ENCODE measurements at places on chromosomes 3 and 15.

GRCh38 chr3:162354356-162354755 is 857.7 kb downstream of the OTOL1 start:
- no peaks in the 10 kb centered on the region for H3K36me3 ChIP-seq
- no peak overlapping the region for H3K4me3 ChIP-seq
- no peak for DNase-seq
- no peaks in the 10 kb centered on the region for H3K27me3 ChIP-seq
- H3K27ac ChIP-seq = no peak overlapping the region

- peak overlapping the region; percentile 35 for H3K27ac ChIP-seq
- no peaks in the 10 kb centered on the region for H3K36me3 ChIP-seq
- peaks cover 4% of the 10 kb centered on the region for H3K4me1 ChIP-seq
- no peaks in the 10 kb centered on the region for H3K27me3 ChIP-seq
- no peak overlapping the region for H3K4me3 ChIP-seq
Measured at GRCh38 chr15:56040081-56041035, 46.9 kb upstream of the NEDD4 start.

- H3K4me1 ChIP-seq = no peaks in the 10 kb centered on the region
- H3K27me3 ChIP-seq = no peaks in the 10 kb centered on the region
- no peaks in the 10 kb centered on the region for H3K36me3 ChIP-seq
- no peak for DNase-seq
Measured at GRCh38 chr3:119649761-119650160, 10.6 kb downstream of the POPDC2 start.

DNA sequence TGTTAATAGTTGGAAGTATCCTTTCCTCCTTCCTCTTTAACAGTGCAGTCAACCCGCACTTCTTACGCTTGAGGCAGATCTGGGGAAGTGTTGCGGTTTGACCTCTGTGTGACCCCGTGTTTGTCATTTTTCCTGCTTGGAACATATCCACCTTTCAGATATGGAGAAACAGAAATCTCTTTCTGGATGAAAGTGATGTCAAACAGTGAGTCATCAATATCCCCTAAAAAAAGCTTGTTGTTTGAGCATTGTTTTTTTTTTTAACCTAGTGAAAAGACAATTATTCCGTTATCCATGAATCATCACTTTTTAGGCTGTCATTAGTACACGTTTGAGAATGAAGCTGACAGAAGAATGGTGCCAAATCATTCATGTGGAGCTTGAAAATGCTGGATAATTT is 293.7 kb downstream of the ARPP21 start:
- no peaks in the 10 kb centered on the region for H3K27me3 ChIP-seq
- H3K27ac ChIP-seq = no peak overlapping the region
- no peaks in the 10 kb centered on the region for H3K36me3 ChIP-seq

DNA sequence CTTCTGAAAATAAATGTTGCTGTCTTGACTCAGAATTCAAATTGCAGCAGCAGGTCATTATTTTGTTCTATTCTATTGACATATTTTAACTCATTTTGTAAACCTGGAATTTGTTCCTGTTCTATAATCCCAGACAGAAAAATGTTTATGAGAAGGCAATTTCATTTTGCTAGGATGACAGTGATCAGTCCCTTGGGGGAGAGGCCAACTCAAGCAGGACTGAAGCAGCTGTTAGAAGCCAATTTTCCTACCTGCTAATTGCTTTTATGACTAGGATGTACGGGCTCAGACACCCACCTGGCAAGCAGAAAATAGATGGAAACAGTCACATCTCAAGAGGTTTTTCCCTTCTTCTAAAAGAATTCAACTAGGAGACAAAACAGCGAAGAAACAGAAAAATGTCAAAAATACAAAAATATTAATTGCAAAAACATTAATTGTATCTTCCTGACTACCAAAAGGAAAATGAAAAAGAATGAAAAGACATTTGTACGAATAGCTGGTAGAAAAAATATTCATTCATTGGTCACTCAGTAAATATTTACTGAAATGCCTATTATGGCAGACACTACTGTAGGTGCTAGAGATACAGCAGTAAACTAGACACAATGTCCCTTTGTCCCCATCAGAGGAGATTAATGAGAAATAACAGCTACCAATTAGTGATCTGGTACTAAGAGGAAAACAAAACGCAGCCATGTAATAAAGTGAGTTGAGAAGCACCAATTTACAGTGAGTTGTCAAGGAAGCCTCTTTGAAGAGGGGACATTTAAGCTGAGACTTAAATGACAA is 73.5 kb downstream of the PEAK1 start:
- no peaks in the 10 kb centered on the region for H3K27me3 ChIP-seq
- no peak overlapping the region for H3K4me3 ChIP-seq
- no peak for DNase-seq
- no peaks in the 10 kb centered on the region for H3K36me3 ChIP-seq

DNA sequence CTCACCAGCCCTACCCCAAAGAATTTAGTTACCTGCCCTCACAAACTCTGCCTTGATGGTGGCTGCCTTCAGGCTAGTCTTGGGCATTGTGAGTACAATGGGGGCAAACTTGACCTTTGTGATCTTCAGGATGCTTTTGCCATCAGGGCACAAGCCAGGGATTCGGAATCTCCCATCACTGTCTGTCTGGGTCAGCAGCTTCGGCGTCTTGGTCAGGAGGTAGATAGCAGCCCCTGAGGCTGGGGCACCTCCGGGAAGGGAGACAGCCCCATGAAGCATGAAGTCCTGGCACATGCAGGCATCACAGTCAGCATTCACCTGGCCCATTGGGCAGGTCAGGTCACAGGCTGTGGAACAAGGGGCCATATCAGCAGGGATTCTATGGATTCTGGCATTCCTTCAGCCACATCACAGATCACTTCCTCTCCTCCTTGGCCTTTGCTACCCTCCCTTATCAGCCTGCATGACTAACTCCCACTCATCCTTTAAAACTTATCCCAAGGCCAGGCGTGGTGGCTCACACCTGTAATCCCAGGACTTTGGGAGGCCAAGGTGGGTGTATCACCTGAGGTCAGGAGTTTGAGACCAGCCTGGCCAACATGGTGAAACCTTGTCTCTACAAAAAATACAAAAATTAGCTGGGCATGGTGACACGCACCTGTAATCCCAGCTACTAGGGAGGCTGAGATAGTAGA is 6.9 kb downstream of the CILP start:
- H3K4me3 ChIP-seq = no peak overlapping the region
- H3K27me3 ChIP-seq = no peaks in the 10 kb centered on the region
- no peaks in the 10 kb centered on the region for H3K36me3 ChIP-seq
- H3K27ac ChIP-seq = no peak overlapping the region
- DNase-seq = no peak
- no peaks in the 10 kb centered on the region for H3K4me1 ChIP-seq

GRCh38 chr15:43071451-43071850 is 34.4 kb downstream of the UBR1 start:
- no peaks in the 10 kb centered on the region for H3K4me1 ChIP-seq
- no peak for DNase-seq
- H3K27me3 ChIP-seq = no peaks in the 10 kb centered on the region
- peaks cover 22% of the 10 kb centered on the region for H3K36me3 ChIP-seq
- no peak overlapping the region for H3K4me3 ChIP-seq

DNA sequence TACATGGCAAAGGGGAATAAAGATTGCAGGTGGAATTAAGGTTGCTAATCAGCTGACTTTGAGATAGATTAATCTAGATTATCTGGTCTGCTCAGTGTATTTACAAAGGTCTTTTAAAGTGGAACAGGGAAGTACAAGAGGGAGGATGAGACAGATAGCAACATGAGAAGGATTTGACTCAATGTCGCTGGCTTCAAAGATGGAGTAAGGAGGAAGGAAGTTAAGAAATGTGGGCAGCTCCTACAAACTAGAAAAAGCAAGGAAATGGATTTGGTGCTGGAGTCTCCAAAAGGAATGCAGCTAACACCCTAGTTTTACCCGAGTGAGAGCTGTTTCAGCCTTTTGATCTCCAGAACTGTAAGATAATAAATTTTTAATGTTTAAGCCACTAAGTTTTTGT is 180.7 kb upstream of the TTC14 start:
- H3K36me3 ChIP-seq = no peaks in the 10 kb centered on the region
- no peak for DNase-seq
- no peaks in the 10 kb centered on the region for H3K27me3 ChIP-seq
- no peak overlapping the region for H3K27ac ChIP-seq

DNA sequence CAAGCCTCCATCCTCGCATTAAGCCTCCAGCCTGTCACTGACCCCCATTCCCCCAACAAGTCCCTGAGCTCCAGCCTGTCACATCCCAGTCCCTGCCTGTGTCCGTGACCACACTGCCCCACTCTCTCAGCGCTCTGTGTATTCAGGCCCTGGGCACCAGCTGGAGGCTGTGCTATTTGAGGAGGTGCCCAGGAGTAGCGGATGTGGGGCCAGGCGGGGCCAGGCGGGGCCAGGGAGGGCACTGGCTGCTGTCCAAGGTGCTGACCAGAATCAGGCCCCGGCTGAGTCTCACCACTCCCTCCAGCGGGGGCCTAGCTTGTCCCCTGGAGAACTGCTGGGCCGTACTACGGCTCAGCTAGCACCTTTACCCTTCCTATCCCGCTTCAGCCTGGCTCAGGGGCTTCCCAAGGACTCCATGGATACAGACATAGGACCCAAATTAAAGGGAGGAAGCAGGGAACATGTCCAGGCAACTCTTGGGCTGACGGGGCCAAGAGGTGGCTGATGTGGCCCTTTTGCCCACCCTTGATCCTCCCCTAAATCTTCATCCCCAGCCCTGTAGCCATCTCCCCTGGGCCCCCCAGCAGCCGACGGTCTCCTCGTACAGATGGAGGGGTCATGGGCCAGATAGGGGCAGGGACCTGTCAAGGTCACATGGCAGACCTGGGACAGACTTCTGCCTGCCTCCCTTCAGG is 1.1 kb downstream of the HHATL start:
- H3K27me3 ChIP-seq = peaks cover 3% of the 10 kb centered on the region
- peak; percentile 65 for DNase-seq
- no peak overlapping the region for H3K4me3 ChIP-seq

DNA sequence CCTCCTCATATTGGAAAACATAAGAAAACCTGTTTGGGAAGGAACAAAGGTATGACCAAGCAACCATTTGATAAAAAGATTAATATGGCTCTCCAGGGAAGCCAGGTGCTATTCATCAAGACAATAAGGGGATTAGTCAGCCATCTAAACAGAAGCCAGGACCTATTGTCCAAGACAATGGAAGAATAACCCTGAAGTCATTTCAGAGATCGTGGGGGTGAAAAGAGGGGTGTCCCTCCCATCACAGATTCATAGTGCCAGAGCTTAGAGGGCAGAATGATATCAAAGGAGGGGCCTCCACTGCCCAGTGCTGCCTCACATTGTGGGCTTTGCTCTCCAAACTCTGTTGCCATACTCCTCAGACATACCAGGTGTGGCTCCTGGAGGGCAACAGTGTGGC is 73.5 kb downstream of the DAPK2 start:
- peak overlapping the region; percentile 61 for H3K27ac ChIP-seq
- no peak overlapping the region for H3K4me3 ChIP-seq
- H3K36me3 ChIP-seq = no peaks in the 10 kb centered on the region
- DNase-seq = no peak
- H3K27me3 ChIP-seq = no peaks in the 10 kb centered on the region

DNA sequence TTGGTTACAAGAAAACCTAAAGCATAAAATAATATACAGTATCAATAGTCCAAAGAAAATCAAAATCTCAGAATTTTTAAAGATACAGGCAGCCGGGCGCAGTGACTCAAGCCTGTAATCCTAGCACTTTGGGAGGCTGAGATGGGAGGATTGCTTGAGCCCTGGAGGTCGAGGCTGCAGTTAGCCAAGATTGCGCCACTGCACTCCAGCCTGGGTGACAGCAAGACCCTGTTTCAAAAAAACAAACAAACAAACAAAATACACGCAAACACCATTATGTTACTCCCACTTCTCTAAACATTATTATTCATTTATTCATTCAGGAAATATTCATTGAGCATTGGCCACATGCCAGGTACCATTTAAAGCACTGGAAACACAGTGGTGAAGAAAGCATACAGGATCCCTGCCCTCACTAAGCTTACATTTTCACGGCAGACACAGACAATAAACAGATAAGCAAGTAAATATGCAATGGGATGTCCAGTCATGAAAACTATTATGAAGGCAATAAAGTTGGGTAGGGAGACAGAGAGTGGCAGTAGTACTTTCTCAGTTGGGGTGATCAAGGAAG is 6.7 kb downstream of the BCL2A1 start:
- no peaks in the 10 kb centered on the region for H3K36me3 ChIP-seq
- H3K4me1 ChIP-seq = no peaks in the 10 kb centered on the region
- H3K27me3 ChIP-seq = no peaks in the 10 kb centered on the region
- H3K27ac ChIP-seq = no peak overlapping the region
- DNase-seq = no peak

GRCh38 chr3:102980355-102980696 is 545.5 kb downstream of the ZPLD1 start:
- no peaks in the 10 kb centered on the region for H3K4me1 ChIP-seq
- H3K27me3 ChIP-seq = no peaks in the 10 kb centered on the region
- H3K4me3 ChIP-seq = no peak overlapping the region
- DNase-seq = no peak
- no peak overlapping the region for H3K27ac ChIP-seq

DNA sequence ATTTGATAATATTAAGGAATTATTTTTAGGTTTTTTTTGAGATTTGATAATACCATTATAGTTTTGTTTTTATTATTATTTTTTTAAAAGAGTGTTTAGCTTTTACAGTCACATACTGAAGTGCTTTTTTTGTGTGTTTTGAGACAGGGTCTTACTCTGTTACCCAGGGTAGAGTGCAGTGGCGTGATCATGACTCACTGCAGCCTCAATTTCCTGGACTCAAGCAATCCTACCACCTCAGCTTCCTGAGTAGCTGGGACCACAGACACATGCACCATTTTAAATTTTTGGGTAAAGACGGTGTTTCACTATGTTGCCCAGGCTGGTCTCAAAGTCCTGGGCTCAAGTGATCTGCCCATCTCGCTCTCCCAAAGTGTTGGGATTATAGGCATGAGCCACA is 73.0 kb downstream of the SUMF1 start:
- H3K4me3 ChIP-seq = no peak overlapping the region
- no peak overlapping the region for H3K27ac ChIP-seq
- no peaks in the 10 kb centered on the region for H3K4me1 ChIP-seq
- DNase-seq = peak; percentile 36

- no peak for DNase-seq
- no peak overlapping the region for H3K4me3 ChIP-seq
- no peaks in the 10 kb centered on the region for H3K36me3 ChIP-seq
- no peaks in the 10 kb centered on the region for H3K4me1 ChIP-seq
- H3K27ac ChIP-seq = no peak overlapping the region
Measured at GRCh38 chr15:56868170-56868569, 50.3 kb upstream of the TCF12 start.
